ENCODE measurements at places on chromosomes 6 and 20.

DNA sequence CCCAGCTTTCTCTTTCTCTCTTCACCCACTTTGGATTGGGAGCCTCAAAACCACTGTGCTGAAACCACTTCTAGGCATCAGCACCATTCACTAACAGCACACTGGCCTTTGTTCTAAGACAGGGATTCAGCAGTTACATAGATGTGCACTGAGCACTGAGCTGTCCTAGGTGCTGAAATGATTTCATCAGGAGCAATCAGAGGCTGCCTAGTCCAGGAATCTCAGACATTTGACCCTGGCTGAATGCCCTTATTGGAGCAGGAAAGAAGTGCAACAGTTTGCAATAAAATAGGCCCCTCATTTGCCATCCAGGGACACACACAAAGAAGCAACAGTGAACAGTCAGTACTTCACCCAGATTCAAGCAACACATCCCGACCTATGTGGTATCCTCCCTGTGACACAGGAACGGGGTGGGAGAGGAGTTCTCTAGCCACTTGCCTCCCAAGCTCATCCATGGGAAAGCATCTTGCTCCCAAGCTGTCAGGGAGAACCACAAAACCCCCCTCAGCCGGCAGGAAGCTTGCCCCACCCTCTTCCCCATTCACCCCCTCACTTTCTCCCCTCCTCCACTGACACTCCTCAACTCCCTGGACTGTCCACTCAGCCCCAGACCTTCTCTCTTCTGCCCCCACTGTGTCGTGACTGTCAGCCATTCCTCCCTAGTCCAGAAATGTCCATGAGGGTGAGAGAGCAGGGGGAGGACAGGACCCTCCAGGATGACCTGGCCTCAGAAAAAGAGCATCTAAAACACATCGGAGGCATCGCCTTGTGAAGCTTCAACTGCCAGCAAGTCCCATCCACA lies 304.4 kb downstream of the PREX1 start:
- peak; percentile 71 for DNase-seq

GRCh38 chr20:34701405-34702085 lies 2.6 kb upstream of the TP53INP2 start:
- DNase-seq = no peak

DNA sequence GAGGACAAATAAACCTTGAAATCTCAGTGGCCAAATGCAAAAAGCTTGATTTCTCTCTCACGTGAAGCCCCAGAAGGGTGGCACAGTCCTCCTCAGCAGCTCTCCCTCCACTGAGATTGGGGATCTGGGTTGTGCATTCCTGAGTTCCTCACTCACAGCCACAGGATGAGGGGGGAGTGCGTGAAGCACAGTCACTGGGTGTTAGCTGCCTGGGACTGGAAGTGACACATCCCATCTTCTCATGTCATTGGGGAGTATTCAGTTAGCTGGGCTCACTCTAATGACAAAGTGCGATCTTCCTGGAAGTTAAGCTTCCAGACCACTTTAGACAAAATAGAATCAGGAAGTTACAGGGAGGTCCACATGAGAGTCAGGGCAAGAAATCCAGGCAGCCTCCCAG lies 192.2 kb upstream of the LRFN2 start:
- no peak for DNase-seq

DNA sequence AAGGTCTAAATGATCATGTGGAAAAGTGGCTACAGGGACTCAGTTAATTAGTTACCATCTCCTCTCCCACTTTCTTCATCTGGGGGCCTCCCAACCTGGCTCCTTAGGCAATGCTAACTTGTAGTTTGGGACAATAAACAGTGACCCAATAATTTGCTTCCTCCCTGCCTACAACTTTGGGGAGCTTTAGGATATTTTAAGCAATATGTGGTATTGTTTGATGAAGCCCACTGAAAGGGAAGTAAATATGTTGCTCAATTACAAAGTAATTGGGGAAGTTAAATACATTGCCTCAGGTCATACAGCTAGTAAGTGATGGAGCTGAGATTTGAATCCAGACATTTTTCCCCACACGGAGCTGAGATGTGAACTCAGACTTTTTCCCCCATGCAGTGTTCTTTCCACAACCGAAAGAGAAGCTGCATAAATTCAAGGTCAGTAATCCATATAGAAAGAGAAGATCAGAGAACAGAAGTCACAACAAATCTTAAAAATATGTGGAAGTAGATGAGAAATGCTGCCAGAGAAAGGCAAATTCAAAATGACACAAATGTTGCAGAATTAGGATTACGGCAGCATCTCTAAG lies 26.6 kb downstream of the ZHX3 start:
- DNase-seq = peak; percentile 39

GRCh38 chr6:3750317-3751076 lies 1.0 kb downstream of the PXDC1 start:
- DNase-seq = peak; percentile 96

GRCh38 chr6:143844006-143844405 lies 868 bp downstream of the LTV1 start:
- DNase-seq = peak; percentile 3

GRCh38 chr6:30937265-30937664 lies 3.5 kb upstream of the MUCL3 start:
- no peak for DNase-seq

All from suppressor macrophage (primary cell).